Activated naive CD4-positive, alpha-beta T cell treated with anti-CD3 and anti-CD28 coated beads, Interleukin-2, amount 10 ng/mL, durations not matched to agents 5 hours and 36 hours (primary cell): ENCODE measurements at places on chromosomes 5 and 9. TPM values are rescaled to one million over a fixed set of nuclear protein-coding genes. Genes with fewer than 3 reads are reported as not detected.

The PCDHB12 gene
- not detected for total RNA-seq

The NMUR2 gene
- total RNA-seq = not detected

The TRIM36 gene
- total RNA-seq = not detected

The ANKRD31 gene
- 0.10 TPM for total RNA-seq

The PCDHB10 gene
- total RNA-seq = not detected

The PCDHB4 gene
- total RNA-seq = not detected

The LCN1 gene
- not detected for total RNA-seq

The RC3H2 gene
- 43.2 TPM for total RNA-seq

The EPB41L4B gene
- total RNA-seq = not detected

The UNC13B gene
- 0.45 TPM for total RNA-seq

The IL13 gene
- total RNA-seq = 2.7 TPM

The SV2C gene
- 0.03 TPM for total RNA-seq

The PIP5KL1 gene
- total RNA-seq = 1.0 TPM

The OBP2B gene
- not detected for total RNA-seq

The MAMDC4 gene
- 13.4 TPM for total RNA-seq

The PDGFRB gene
- total RNA-seq = 4.5 TPM

The SURF1 gene
- 38.3 TPM for total RNA-seq

The FAM169A gene
- total RNA-seq = 4.0 TPM

The KIF4B gene
- total RNA-seq = 0.05 TPM

The FSTL4 gene
- not detected for total RNA-seq
